ENCODE measurements at places on chromosomes 6 and 20. TPM values are rescaled to one million over a fixed set of nuclear protein-coding genes. Genes with fewer than 3 reads are reported as not detected.
A peak's percentile ranks its signal among the peaks of the same experiment; 100 is the strongest.

GRCh38 chr6:75492386-75493153 lies 1.0 kb downstream of the FILIP1 start:
- no peaks in the 10 kb centered on the region for H3K27me3 ChIP-seq
- H3K4me3 ChIP-seq = peak overlapping the region; percentile 47
- H3K27ac ChIP-seq = peak overlapping the region; percentile 84
- no peak for DNase-seq
- peaks cover 10% of the 10 kb centered on the region for H3K4me1 ChIP-seq
- no peaks in the 10 kb centered on the region for H3K36me3 ChIP-seq

DNA sequence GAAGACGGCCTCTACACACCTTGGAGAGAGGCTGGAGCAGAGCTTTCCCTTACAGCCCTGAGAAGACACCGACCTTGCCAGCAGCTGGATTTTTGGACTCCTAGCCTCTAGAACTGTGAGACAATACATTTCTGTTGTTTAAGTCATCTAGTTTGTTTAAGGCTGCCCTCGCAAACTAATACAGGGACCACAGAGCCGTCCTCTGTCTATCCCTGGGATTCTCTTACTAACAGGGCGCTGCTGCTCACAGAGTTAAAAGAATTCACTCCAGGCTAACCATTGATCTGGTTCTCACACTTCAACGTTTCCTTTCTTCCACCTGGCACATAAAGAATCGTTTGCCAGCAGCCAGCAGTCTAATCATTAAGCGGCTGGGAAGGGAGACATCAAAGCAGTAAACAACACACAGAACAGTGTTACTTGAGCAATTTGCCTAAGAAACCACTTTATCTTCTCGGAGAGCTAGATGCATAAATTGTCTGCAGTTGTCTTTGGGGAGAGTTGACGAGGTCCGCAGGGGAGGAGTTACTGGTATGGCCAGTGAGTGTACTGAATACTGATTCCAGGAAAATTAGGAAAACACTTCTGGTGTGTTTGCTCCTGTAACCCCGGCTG lies 103.5 kb upstream of the AKAP12 start:
- H3K27ac ChIP-seq = no peak overlapping the region
- no peak for DNase-seq
- no peaks in the 10 kb centered on the region for H3K27me3 ChIP-seq
- H3K4me3 ChIP-seq = no peak overlapping the region
- H3K4me1 ChIP-seq = peaks cover 2% of the 10 kb centered on the region

- H3K4me1 ChIP-seq = no peaks in the 10 kb centered on the region
- no peak overlapping the region for H3K27ac ChIP-seq
- no peak for DNase-seq
- no peaks in the 10 kb centered on the region for H3K36me3 ChIP-seq
Observed at GRCh38 chr6:90068703-90069523, 174.6 kb downstream of the GJA10 start.

GRCh38 chr6:121439475-121439874 lies 4.0 kb downstream of the GJA1 start:
- H3K27me3 ChIP-seq = no peaks in the 10 kb centered on the region
- no peak overlapping the region for H3K27ac ChIP-seq

DNA sequence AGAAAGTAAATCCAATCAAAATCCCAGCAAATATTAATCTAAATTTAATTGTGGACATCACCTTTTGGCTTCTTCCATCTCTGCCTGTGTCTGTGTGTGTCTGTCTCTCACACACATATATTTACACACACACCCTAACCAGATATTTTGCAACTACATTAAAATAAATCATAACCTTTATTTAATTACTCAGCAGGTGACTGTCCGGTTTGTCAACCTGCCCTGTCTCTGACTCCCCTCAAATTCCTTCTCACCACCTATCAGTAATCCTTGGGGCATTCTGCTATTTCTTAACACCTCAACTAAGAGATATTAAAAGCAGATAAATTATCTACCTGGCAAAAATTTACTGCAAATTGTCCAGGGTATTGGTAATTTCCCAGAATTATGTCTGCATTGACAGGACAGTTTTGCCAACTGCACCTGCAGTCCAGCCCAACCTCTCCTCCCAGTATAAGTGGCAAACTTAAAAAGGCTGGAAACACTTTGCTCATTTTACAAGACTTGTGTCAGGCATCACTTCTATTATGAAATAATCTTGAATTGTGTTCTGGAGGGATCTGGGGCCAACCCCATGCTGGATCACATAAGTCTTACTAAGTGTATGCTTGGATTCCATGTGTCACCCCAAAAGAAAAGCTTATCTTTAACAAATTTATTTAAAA lies 216.1 kb downstream of the GMDS start:
- H3K4me3 ChIP-seq = no peak overlapping the region
- no peaks in the 10 kb centered on the region for H3K36me3 ChIP-seq
- H3K4me1 ChIP-seq = no peaks in the 10 kb centered on the region
- H3K27me3 ChIP-seq = no peaks in the 10 kb centered on the region

- H3K36me3 ChIP-seq = no peaks in the 10 kb centered on the region
- H3K4me1 ChIP-seq = no peaks in the 10 kb centered on the region
- H3K4me3 ChIP-seq = no peak overlapping the region
- no peaks in the 10 kb centered on the region for H3K27me3 ChIP-seq
- no peak for DNase-seq
- no peak overlapping the region for H3K27ac ChIP-seq
Observed at GRCh38 chr6:162814426-162814973, 86.7 kb downstream of the PACRG start.

The MAPK13 gene
- total RNA-seq = 71.7 TPM

DNA sequence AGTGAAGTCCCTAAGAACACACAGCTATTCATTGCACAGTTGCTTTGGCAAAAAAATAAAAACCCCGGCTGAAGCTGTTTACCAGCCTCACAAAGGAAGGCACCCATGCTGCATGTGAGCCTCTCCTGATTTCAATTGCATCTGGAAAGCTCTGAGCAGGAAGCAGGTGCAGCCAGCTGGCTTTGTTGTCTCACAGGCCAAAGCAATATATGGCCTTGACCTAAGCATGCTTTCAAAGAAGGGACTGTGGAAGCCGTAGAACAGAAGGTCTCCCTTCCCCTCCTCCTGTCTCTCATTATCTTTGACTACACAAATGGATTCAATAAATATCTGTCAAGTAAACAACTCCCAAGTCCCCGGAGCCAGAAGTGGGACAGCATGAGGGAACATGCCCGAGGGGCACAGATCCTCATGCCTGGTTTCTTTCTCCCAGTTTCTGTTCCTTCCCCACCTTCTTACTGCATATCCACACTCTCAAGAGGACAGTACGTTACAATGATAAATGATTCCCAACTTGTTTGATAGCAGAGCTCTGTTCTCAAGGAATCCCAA lies 57.2 kb upstream of the PCSK2 start:
- no peak for DNase-seq
- H3K27me3 ChIP-seq = no peaks in the 10 kb centered on the region
- no peaks in the 10 kb centered on the region for H3K36me3 ChIP-seq
- H3K27ac ChIP-seq = no peak overlapping the region

The SLC32A1 gene
- not detected for total RNA-seq

The COL9A1 gene
- not detected for total RNA-seq
